ENCODE measurements at places on chromosomes 11 and 22.

GRCh38 chr22:23147617-23148387 lies 2.5 kb downstream of the RAB36 start:
- H3K4me3 ChIP-seq: no peak overlapping the region
- DNase-seq: no peak
- peaks cover 23% of the 10 kb centered on the region for H3K36me3 ChIP-seq
- H3K27ac ChIP-seq: peak overlapping the region; percentile 61

DNA sequence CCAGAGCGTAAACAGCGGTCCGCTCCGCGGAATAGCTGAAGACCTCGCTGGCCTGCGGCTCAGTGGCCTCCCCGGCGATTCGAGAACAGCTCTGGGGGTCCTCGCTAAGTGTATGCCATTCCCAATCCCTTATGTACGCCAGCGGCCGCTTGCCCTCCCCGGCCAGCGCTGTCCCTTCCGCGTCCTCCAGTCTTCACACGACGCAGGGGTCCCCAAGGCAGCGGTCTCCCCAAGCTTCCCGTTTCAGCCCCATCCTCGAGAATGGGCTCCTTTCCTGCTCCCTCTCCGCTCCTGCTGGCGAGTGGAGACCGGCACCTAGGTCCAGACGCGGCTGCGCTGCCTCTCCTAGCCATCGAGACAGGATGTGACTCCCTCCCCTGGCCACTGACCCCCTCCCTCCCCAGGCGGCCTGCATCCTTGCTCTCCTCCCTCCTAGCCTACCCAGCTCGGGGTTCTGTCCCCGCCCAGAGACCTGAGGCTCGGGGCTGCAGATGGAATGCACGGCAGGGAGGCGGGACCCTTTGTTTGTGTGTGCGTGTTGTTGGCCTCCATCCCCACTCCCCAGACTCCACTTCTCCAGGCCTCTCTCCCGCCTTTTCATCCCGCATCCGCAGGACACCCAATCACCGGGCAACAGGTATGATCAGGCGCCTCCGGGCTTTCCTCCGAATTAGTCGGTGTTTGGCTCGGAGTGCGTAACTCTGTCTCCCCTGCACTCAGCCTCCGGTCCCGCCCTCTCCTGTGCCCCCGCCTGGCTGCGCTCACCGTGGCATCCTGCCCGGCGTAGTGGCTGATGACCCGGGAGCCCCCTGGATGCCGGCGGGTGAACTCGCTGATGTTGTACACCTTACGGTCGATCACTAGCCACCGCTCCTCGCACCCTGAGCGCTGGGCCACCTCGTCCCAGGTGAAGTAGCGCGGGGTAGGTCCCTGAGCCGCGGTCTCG lies 740 bp downstream of the FADS1 start:
- no peaks in the 10 kb centered on the region for H3K36me3 ChIP-seq
- H3K4me3 ChIP-seq: peak overlapping the region; percentile 59
- peaks cover 29% of the 10 kb centered on the region for H3K27me3 ChIP-seq
- peaks cover 22% of the 10 kb centered on the region for H3K4me1 ChIP-seq
- no peak for DNase-seq

DNA sequence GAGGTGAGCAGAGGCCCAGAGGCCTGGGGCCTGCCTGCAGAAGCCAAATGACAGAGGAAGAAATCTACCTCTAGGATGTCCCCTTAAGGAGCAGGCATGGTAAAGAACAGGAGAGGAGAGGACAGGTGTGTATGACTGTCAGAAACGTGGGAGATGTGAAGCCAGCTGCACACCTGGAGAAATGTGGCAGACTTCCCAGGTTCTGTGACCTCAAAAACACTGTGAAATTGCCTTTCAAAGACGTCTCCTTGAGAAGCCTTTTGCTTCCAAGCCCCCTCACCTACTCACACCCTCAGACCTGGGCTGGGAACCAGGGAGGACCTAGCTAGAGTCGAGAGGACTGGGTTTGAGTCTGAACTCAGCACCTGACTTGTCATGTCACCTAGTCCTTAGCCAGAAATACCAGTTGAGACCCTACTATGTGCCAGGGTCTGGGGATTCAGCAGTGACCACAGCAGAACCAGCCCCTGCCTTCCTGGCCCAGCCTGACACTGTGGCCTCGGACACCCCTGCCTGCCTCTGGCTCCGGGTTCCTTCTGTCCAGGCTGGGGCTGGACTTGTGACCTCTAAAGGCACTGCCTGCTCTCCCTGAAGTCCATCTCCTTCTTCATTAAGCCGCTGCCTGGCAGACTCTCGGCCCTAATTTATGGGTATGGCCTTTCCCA lies 5.6 kb downstream of the TPBGL start:
- no peak for DNase-seq
- no peaks in the 10 kb centered on the region for H3K36me3 ChIP-seq
- peaks cover 4% of the 10 kb centered on the region for H3K27me3 ChIP-seq
- no peak overlapping the region for H3K27ac ChIP-seq

- no peak for DNase-seq
- H3K4me3 ChIP-seq: peak overlapping the region; percentile 81
- H3K4me1 ChIP-seq: peaks cover 11% of the 10 kb centered on the region
Measured at GRCh38 chr11:47979378-47980087, 826 bp upstream of the PTPRJ start.

DNA sequence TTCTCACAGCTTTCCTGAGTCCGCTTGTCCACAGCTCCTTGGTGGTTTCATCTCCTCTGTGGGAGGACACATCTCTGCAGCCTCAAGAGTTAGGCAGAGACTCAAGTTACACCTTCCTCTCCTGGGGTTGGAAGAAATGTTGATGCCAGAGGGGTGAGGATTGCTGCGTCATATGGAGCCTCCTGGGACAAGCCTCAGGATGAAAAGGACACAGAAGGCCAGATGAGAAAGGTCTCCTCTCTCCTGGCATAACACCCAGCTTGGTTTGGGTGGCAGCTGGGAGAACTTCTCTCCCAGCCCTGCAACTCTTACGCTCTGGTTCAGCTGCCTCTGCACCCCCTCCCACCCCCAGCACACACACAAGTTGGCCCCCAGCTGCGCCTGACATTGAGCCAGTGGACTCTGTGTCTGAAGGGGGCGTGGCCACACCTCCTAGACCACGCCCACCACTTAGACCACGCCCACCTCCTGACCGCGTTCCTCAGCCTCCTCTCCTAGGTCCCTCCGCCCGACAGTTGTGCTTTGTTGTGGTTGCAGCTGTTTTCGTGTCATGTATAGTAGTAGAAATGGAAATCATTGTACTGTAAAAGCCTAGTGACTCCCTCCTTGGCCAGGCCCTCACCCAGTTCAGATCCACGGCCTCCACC lies 11.7 kb downstream of the RASD2 start:
- H3K4me3 ChIP-seq: no peak overlapping the region
- no peaks in the 10 kb centered on the region for H3K36me3 ChIP-seq
- no peaks in the 10 kb centered on the region for H3K4me1 ChIP-seq
- no peak for DNase-seq
